ENCODE measurements at places on chromosomes 2 and 18. TPM values are rescaled to one million over a fixed set of nuclear protein-coding genes. Genes with fewer than 3 reads are reported as not detected.

The UGT1A7 gene
- 0.07 TPM for polyA plus RNA-seq

The PSME4 gene
- 82.8 TPM for polyA plus RNA-seq

The NAT8 gene
- 18.6 TPM for polyA plus RNA-seq

The DNAJC5G gene
- polyA plus RNA-seq: 2.0 TPM

The PPP1CB gene
- 190 TPM for polyA plus RNA-seq

The POTEJ gene
- not detected for polyA plus RNA-seq

The NBEAL1 gene
- polyA plus RNA-seq: 17.2 TPM

All from left kidney (tissue), 8 donors.